Mucosa of descending colon (tissue), 3 donors: ENCODE measurements at places on chromosomes 5 and 9.
A peak's percentile ranks its signal among the peaks of the same experiment; 100 is the strongest.

DNA sequence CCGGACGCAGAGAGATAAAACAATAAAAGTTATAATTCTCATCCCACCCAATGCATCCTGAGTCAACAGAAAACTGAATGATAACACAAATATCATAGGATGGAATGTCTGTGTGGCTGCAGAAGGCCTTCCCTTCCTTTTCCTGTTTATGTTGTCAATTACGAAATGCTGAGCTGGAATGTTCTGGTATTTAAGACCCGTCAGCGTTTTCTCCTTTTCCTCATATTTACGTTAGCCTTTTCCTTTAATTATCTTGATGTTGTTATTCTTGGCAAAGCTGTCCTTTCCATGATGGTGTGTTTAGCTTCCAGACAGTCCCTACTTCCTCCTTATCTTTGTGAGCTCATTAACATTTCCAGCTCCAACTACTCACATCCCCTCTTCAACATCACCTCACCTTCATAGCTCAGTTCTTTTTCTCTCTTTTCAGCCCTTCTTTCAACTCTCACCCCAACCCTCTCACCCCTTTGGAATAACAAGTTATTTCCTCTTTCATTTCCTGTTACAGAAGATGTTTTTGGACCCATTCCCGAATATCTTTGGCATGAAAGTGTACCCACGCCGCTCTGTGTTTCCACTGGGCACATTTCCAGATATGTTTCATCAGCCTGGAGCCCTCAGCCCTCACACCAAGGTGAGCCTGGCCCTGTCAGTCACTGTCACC is 221.6 kb downstream of the NR2F1-AS1 start:
- DNase-seq: no peak

DNA sequence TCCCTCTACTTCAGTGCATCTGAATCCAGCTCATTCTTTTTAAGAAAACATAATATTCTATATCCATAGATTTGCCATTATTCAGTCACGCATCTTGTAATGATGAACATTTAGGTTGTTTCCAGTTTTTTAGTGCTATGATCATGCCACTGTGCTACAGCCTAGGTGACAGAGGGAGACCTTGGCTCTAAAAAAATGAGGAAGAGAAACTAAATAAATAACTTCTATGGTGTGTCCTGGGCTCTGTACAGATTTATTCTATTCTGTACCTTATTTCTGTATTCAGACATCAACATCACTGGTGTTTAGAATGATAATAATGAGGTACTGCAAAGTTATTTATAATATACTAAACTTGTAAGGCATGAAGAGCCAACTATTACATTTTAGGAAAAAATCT is 45.9 kb downstream of the PDE8B start:
- DNase-seq: no peak

GRCh38 chr5:137828180-137828579 is 39.5 kb upstream of the MYOT start:
- no peak for DNase-seq

DNA sequence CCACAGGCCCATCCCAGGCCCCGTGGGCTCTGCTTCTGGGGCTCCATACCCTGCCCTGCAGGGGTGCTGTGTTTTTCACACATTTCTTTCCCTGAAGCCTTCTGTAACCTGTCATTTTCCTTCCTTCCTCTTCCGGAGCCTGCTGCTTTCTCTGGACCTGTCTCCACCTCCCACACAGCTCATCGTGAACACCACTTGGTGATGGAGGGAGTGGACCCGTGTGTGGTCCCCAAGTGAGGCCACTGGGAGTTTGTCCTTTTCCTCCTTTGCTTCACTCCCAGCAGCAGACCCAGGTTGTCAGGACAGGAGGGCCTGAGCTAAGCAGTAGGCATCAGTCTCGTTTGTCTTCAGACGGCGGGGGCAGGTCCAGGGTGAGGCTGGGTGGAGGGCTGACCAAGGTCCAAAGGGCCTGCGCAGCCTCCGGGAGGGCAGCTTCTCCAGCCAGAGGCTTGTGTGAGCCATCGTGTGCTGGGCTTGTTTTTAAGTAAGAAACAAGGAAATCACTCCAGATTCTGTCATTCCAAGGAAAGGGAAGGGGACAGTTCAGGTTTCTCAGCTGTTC is 5.8 kb upstream of the POMT1 start:
- no peak for DNase-seq

- no peak for DNase-seq
These were observed 121.0 kb downstream of the NREP start for GRCh38 chr5:111635916-111636570.

DNA sequence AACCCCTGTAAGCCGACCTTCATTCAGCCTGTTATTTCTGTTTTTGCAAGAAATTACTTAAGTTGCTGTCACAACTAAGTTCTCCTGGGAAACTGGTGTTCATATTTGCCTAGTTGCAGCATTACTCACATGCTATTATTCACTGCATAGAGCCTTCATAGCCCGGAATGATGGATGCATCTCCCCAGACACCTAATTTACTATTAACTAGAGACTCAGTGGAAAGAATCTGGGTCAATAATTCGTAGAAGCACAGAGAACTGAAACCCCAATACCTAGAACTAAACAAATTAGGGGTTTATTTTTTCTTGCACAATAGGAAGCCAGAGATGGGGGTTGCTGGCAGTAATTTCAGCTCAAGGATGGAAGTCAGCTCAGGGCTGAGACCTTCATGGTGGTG is 45.7 kb upstream of the FAM170A start:
- no peak for DNase-seq

DNA sequence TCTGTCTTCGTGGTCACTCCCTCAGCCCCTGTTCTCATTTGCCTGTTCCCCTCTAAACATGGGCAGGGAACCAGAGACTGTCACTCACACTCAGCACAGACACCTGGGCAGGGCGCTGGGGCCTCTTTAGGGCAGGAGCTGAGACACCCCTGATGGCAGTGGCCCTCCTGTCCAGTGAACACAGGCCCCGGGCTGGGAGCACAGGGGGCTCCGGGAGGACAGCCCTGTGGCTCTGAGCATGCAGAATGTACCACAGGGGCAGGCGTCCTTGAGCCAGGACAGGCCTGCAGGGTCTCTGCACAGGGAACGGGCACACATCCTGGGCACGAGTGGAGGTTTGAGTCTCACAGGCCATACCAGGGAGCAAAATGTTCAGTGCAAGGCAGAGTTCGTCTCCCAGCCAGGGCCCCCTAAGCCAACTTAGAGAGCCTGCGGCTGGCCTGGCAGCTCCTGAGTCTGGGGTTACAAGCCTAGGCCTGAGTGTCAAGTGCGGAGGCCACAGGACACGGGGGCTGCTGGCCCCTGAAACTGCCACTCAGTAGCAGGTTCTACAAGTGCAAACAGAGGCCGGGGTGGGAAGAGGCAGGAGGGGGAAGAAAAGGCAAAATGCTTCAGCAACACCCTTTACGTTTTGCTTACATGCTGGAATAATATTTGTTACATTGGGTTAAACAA is 55.9 kb upstream of the NKD2 start:
- DNase-seq: no peak

DNA sequence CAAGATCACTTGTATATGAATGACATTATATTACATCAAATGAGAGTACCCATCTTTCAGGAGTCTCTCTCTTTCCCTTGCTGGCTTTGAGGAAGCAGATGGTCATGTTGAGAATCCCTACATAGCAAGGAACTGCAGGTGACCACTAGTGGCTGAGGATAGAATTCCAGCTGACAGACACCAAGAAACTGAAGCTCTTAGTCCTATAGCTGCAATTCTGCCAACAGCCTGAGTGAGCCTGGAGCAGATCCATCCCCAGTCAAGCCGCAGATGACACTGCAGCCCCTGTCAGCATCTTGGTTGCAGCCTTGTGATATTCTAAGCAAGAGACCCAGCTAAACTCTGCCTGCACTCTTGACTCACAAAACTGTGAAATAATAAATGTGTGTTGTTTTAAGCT is 531.5 kb downstream of the CSNK1G3 start:
- DNase-seq: no peak

DNA sequence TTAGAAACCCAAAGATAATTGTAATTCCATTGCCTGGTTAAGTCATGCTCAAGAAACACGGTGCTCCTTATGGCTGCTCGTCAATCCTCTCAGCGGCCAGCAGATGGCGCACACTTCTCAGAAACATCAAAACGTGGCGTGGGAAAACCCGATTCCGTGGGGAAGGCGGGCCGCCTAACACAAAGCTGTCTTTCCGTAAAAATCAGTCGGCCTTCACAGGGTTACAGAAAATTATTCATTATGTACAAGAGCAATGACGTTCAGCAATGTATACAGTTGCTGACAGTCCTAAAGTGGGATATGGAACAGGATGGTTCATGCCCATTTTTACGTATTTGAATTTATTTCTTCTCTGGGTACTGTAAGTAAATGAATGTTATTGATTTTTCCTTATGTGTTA is 83.5 kb downstream of the PDE4D start:
- DNase-seq: peak; percentile 76

- no peak for DNase-seq
These were observed 124.8 kb upstream of the IRX4 start for GRCh38 chr5:2007496-2007877.
